Smooth muscle cell of the brain vasculature (primary cell): ENCODE measurements at places on chromosomes 1 and 21.

DNA sequence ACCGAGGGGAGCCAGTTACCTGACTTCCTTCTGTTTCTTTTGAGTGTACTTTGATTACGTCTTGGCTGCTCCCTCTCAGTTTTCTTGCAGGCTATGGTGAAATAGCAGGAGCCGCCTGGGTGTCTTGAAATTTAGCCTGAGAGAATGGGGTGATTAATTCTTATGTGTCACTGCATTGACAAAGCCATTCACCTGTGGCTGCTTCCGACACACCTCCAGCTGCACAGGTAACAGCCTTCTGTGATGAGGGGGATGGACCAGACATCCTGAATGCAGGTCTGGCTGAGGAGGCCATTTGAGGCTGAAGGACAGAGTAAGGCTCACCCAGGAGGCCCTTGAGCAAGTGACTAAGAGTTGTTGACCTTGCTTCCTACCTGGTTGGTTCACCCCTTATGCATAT lies 16.5 kb downstream of the CACNA1E start:
- no peak for DNase-seq

- DNase-seq: no peak
Measured at GRCh38 chr1:176546825-176547224, 83.8 kb downstream of the PAPPA2 start.

GRCh38 chr1:235883261-235883927 lies 16.7 kb upstream of the LYST start:
- peak; percentile 44 for DNase-seq

DNA sequence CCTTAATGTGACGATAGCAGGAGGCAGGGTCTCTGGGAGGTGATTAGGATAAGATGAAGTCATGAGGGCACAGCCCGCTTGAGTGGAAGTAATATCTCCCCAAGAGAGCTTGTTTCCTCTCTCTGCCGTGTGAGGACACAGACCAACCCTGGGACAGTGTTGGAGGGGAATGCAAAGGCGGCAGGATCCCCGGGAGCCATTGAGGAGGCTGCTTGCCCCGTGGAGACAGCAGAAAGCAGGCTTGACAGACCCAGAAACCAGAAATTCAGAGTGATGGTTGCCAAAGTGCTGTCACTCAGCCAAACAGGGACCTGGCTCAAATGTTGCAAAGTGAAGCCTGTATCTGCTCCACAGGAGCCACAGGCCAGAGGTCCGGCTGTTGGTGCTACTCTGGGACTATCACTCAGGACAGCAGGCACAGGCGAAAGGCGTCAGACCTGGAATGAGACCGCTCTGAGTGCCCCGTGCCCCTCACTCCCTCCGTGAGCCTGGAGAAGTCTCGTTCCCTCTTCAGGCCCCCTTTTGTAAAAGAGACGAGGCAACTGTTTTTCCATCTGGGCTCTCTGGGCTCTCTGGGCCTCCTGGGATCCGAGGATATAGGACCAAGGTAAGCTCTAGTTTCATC lies 96.6 kb upstream of the VANGL1 start:
- no peak for DNase-seq

GRCh38 chr1:7942214-7942921 lies 1.7 kb upstream of the TNFRSF9 start:
- no peak for DNase-seq

GRCh38 chr1:55285834-55286233 lies 70.7 kb upstream of the USP24 start:
- DNase-seq: no peak

DNA sequence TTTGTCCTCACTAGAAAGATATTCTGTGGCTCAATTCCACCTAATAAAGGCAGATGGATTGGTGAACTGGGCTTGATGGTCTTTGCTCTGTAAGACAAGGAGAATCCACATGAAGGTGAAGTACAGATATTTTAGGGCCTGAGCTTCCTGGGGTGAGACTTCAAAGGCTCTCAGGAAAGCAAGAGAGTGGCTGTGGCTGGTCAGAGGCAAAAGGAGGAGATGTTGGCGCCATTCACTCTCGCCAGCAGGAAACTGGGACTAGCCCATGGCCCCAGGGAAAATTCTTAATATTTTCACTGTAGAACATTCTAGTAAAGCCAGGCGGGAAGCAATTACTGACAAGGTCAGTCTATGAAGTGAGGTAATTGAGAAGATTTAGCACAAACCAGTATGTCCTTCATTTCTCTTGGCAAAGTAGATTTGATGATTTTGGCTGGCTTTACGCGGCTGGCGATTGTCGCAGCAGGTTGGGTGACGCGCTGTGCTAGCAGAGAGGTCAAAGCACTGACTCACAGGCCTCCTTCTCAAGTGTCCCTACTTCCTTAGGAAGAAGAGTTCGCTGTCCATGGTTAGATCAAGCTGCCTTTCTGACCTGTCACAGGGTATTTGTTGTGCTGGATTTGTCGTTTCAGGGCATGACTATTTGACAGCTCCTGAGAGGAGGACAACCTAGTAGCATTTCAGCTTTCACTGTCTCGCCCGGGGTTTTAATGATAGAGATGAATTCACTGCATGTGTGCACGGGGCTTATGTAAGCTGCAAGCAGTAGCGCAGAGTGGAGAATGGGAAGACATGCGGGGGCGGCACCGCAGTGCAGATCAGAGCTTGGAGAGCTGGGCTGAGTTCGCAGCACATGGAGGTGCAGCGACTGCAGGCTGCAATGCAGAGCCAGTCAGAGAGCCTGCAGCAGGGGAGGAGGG lies 32.7 kb downstream of the XCL1 start:
- no peak for DNase-seq

DNA sequence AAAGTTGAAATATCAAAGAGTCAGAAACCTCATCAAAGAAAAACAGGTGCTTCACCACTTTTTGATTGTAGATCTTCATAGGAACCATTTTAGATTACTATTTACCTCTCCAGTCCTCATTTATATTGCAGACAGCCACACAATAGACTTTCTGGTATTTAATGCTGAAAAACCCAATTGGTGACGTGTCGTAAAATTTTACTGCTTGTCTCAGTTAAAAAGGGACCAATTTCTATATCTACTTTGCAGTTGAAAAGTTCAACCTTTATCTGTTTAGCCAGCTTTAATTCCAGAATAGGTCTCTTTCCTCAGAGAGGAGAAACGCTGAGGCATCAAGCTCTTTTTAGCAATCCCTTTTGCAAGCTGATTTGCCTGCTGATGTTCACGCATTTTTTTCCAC lies 1722.4 kb downstream of the PLA2G4A start:
- no peak for DNase-seq

DNA sequence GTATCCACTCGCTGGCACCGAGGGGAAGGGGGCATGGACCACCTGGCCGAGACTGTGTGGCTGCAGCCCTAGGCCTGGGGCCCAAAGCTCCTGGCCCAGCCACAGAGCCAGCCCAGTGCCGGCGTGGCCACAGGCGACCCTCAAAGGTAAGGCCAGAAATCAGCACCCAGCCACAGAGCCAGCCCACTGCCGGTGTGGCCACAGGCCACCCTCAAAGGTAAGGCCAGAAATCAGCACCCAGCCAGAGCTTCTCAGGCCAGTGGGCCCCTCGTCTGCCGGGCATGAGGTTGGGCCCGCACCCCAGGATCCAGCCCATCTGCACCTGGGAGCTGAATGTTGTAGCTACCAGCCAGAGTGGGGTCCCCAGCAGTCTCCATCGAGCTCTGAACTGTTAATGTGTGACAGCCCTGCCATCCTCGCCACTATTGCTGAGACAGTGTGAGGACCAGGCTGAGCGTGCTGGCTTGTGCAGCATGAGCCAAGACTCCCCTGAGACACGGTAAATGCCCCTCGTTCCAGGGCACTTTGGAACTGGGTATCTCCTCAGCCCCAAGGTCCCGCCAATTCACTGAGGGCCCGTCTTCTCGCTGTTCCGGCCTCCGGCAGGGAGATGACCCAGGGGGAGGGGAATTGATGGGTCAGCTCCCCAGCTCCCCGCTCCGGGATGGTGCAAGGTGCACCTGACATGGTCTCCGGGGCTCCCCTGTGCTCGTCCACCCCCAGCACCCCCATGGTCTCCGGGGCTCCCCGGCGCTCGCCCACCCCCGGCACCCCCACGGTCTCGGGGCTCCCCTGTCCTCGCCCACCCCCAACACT lies 4.7 kb upstream of the FTCD start:
- no peak for DNase-seq

- no peak for DNase-seq
Measured at GRCh38 chr1:210685295-210685650, 356.6 kb downstream of the HHAT start.

DNA sequence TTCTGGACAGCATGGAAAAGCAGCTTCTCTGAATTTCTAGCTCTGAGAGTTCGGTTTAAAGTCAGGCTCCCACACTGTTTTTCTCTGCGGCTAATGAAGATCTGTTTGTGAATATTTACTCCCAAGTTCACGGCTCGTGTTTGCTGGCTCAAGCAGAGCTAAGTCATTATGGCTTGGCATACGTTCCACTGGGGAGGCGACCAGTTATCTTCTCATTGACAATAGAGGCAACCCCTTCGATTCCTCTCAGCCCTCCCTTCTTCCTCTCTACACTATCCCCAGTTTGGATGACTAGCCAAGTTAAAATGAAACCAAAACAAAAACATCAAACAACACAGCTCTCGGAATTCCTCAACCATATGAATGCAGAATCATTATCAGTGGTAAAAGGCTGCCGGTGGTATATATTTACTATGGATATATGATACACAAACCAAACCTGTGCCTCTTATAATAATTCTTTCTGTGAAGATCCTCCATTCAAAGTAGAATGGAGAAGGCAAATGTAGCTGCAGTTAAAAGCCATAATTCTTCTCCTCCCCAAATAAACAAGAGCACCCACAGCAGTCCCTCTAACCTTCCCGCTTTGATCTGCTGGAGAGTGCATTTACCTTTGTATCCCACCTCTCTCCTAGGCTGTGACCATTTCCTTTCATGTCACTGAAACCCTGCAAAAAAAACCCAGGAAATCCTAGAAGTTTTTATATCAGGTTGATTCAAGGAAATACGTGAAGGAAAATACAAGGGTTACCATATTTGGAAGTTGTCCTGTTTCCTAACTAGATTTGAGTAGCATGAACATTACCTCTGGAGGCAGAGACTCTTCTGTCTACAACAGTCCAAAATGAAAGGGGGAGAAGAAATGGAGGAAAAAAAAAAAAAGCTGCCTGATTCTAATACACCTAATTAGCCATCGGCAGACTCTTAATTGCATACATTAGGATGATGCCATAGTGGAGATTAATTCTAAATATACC lies 108.3 kb upstream of the USH2A start:
- DNase-seq: peak; percentile 15

DNA sequence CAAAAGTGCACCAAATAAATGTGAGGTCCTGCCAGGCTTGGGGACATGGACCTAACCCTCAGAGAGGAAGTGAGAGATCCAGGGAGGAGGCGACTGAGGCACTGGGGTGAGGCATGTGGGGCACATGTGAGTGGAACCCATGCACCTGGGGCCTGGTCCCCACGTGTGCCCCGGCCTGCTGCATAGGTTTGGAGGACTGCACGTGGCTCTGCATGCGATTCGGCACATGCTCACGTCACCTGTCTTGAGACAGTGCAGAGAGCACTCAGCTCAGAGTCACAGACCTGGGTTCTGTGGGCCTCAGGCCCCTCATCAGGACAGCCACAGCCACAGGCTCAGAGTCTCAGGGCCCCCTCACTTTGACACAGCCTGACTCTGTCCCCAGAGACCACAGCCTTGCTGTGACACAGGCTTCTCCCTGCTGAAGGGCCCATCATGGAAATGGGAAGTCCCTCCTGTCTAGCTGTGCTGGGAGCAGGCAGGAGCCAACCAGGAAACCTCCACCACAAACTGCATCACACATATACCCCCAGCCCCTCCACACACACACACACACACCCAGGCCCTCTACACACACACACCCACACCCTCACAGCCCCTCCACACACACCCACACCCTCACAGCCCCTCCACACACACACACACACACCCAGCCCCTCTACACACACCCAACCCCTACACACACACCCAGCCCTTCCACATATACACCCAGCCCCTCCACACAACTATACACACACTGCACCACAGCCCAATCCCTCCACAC lies 48.2 kb downstream of the SLC9A1 start:
- DNase-seq: no peak

- DNase-seq: no peak
Measured at GRCh38 chr1:203696673-203697072, 68.3 kb upstream of the LAX1 start.

DNA sequence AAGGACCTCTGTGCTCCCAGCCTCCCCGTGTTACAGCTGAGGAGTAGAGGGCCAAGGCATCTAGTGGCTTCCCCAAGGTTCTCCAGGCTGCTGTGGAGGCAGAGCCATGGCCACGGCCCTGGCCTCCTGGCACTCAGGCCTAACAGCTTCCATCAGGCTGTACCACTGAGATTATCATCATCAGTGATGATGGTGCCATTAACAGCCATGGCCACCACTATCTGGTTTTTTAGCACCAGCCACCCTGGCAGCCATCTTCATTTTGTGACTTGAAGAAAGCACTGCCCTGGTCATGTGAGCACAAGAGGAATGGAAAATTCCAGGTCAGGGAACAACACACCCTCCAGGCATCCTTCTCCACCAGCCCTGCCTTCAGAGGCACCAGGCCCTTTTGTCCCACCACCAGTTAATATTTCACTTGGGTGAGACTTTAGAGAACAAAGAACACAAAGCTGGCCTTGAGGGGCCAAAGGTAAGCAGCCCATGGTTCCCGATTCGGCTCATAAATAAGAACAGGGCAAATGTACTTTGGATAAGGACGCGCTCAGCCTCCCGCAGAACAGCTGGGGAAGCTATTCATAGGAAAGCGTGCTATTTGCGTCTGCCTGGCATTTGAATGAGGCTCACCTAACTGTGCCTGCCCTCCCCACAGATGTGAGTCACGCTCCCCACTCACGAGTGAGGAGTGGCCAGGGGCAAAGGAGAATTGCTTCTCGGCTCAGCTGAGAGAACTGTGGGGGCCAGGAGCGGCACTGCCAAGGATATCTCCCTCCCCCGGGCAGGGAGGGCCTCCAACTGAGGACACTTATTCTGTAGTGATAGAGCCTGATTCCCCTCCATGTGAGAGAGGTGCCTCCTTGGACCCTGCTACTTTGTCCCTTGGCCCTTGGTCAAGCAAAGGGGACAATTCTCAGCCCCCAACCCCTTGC lies 95.6 kb downstream of the CD58 start:
- DNase-seq: no peak

- DNase-seq: no peak
Measured at GRCh38 chr1:25433389-25434186, 2.9 kb downstream of the MACO1 start.

DNA sequence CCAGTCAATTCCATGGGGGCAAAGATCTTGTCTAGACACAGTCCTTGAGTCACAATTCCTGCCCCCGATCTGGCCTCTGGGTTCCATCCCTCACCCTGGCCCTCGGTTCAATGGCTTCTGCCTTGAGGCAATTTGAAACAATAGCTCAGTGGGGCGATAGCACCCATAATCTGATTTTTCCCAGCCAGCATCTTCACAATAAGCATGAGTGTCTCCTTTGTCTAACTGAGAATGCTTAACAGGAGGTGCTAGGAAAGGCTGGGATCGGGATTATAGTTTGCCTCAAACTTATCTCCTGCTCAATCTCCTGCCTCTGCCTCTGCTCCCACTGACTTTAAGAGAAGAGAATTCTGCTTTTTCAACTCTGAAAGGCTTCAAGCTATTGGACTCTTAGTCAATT lies 293.9 kb upstream of the PROX1 start:
- no peak for DNase-seq

GRCh38 chr1:183110326-183110880 lies 75.7 kb upstream of the LAMC2 start:
- no peak for DNase-seq
